ENCODE measurements at places on chromosomes 1 and 21. TPM values are rescaled to one million over a fixed set of nuclear protein-coding genes. Genes with fewer than 3 reads are reported as not detected.

The ALDH4A1 gene
- total RNA-seq = 54.8 TPM

DNA sequence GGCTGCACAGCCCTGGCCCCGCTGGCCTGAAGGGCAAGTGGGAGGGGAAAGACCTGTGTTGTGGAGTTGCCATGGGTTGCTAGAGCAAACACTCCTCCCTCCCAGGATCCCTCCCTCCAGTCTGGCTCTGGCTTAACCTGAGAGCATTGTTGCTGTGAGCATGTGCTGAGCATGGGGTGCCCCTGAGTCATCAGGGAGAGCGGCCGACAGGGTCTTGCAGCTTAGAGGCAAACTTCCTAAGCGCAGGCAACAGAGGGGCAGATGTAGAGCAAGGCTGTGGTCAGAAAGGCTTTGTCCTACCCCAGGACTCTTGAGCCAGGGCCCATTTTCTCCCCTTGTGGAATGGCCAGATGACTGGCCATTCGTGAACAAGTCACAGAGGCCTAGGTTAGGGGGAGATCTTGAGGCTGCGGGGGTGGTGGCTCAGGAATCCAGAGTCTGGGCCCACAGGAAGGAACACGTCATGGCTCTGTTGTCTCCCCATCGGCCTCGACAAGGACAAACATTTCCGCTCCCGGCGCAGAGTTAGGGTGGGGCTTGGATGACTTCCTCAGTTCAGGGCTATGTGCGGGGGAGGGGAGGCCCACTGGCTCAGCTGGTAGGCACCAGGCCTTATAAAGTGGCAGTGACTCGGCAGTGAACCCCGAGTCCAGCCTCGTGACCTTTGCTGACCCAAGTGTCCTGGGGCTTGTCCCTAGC, 362 bp upstream of the DYNLT4 start:
- ATAC-seq = peak; percentile 83

- peak; percentile 52 for ATAC-seq
Observed at GRCh38 chr21:14116080-14116481, 94.7 kb downstream of the LIPI start.

DNA sequence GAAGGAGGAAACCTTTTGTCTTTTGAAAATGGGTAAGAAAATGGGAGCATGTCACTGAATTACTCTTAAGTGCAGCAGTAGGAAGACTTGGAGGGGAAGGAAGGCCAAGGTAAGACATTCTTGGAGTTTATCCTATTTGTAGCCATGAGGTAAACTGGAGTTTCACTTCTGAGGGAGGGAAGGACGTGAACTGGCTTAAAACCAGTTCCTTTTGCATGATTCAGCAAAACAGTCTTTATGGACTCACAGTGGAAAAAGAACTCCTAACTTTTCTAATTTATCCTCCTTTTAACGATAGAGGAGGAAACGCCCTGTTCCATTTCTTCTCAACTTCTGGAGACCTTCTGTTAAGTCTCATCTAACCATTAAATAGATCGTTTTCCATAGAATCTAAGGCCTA, 2.5 kb downstream of the PRDX6 start:
- no peak for ATAC-seq

- ATAC-seq = no peak
Observed at GRCh38 chr1:96863449-96863848, 141.9 kb downstream of the PTBP2 start.

Measured in esophagus mucosa (tissue), 1 donor.